ENCODE measurements at places on chromosomes 2 and 18. TPM values are rescaled to one million over a fixed set of nuclear protein-coding genes. Genes with fewer than 3 reads are reported as not detected.
A peak's percentile ranks its signal among the peaks of the same experiment; 100 is the strongest.

- no peak overlapping the region for H3K27ac ChIP-seq
- H3K4me3 ChIP-seq, result no peak overlapping the region
- no peaks in the 10 kb centered on the region for H3K27me3 ChIP-seq
- no peaks in the 10 kb centered on the region for H3K36me3 ChIP-seq
- H3K4me1 ChIP-seq, result no peaks in the 10 kb centered on the region
Measured at GRCh38 chr18:52678034-52678433, 338.0 kb downstream of the DCC start.

DNA sequence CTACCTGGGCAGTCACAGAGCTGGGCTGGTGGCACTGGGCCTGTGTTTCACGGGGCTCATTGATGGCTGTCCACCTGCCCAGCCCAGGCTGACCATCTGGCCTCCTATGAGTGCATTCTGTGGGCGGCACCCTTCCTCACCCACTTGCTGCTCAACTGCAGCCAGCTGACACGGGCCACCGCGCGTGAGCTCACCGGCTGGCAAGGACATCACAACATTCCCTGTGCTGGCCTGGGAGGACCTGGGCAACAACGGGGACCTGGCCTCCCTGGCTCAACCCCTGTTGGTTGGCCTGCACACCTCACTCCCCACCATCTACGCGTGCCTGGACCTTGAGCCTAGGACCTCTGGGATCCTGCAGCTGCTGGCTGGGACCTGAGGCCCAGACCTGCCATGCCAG, 98.2 kb upstream of the DTNA start:
- no peaks in the 10 kb centered on the region for H3K36me3 ChIP-seq
- DNase-seq, result no peak

Gene SNRNP27
- total RNA-seq, result 57.9 TPM

Gene STK16
- 34.4 TPM for total RNA-seq

DNA sequence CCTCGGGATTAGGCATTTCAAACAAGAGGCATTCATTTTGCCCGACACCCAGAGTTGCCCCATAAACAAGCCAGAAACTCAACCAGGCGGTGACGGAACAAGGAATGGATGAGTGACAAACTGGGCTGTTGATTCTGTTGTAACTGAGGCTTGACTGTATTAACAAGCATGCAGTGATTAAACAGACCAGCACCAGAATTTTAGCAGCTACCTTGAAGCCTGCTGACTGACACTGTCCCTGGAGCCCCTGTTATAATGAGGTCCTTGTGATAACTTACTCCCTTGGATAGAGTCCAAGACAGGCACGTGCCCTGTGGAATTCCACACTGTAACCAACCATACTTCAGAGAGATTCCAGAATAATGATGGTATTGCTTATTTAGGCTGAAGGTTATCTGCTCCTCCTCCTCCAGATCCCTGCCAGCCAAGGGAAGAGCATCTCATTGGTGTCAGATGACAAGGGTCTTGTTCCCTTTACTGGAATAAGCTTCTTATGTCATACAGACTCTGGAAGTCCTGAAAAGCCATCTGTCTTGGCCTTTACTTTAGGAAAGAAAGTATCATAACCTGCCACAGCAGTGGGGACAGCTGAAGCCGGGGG, 97.1 kb upstream of the RMDN2 start:
- no peaks in the 10 kb centered on the region for H3K27me3 ChIP-seq
- H3K36me3 ChIP-seq, result no peaks in the 10 kb centered on the region
- no peak overlapping the region for H3K4me3 ChIP-seq
- peaks cover 15% of the 10 kb centered on the region for H3K4me1 ChIP-seq

- no peak overlapping the region for H3K27ac ChIP-seq
- DNase-seq, result no peak
- H3K27me3 ChIP-seq, result no peaks in the 10 kb centered on the region
- H3K4me3 ChIP-seq, result no peak overlapping the region
Measured at GRCh38 chr2:18845854-18846445, 256.6 kb upstream of the NT5C1B start.

DNA sequence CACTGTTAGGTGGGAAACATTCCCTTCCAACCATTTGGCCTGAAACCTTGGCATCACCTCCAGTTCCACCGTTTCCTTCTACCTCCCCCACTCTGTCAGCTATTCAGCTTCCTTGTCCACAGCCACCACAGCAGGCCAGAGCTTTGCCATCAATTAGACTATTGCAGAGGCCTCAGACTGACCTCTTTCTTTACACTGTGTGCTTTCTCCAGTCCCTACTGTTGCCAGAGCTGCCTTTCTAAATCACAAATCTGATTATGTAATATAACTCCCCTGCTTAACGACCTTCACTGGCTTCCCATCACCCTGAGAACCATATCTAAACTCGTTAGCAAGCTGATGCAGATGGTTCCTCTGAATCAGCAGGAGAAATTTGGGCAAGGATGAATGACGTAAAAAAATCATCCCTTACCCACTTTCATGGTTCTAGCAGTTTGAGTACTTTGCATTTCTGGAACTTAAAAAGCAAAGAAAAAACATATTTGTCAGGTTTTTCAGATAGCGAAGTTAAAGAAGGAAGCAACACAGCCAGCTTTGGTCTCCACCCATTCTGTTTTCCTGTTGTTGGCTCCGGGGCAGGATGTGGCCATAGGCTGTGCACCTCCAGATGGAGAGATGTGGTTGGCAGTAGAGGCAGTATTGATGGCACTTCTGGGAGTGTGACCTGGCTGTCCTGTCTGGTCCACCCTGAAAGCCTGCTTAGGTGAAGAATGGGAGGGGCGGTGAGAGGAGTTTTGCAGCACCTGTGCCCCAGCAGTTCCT, 422.1 kb downstream of the PARD3B start:
- H3K4me3 ChIP-seq, result no peak overlapping the region
- peaks cover 3% of the 10 kb centered on the region for H3K36me3 ChIP-seq
- H3K27ac ChIP-seq, result peak overlapping the region; percentile 53

DNA sequence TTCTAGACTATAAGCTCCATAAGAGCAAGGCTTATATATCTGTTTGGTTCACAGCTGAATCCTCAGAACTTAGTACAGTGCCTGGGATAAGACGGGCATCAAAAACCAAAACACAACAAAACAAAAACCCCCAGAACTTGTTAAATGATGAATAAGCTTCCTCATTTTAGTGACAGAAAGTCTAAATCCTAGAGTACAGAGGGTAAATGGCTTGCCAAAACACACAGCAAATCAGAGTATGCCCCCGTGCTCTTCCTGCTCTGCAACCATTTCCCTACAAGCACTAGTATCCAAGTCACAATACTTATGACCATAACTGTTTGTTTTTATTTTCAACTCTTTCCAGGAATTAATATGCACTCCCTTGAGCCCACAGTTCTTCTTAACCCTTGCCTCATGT, 10.1 kb downstream of the ZNF521 start:
- H3K4me3 ChIP-seq, result no peak overlapping the region
- H3K36me3 ChIP-seq, result no peaks in the 10 kb centered on the region
- peaks cover 24% of the 10 kb centered on the region for H3K27me3 ChIP-seq
- no peaks in the 10 kb centered on the region for H3K4me1 ChIP-seq
- no peak for DNase-seq
- H3K27ac ChIP-seq, result no peak overlapping the region

DNA sequence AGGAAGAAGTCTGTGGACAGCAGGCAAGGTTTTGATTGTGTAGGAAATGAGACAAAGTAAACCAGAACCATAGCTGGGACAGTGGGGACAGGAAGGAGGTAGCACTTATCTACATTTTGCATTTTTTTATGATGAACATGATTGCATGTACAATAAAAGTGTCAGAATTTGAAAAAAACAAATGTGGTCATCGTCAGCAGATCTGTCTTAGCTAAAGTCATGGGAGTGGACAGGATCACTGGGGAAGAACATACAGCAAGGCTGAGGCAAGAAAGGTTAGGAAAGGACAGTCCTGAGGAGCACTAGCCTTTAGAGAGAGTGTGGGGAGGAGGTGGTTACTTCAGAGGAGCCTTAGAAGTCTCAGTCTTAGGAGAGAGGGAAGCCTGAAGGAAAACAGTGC, 35.1 kb upstream of the SLC14A2 start:
- H3K4me1 ChIP-seq, result no peaks in the 10 kb centered on the region
- peaks cover 5% of the 10 kb centered on the region for H3K27me3 ChIP-seq
- no peaks in the 10 kb centered on the region for H3K36me3 ChIP-seq
- no peak for DNase-seq

Gene DSG2
- 0.43 TPM for total RNA-seq

DNA sequence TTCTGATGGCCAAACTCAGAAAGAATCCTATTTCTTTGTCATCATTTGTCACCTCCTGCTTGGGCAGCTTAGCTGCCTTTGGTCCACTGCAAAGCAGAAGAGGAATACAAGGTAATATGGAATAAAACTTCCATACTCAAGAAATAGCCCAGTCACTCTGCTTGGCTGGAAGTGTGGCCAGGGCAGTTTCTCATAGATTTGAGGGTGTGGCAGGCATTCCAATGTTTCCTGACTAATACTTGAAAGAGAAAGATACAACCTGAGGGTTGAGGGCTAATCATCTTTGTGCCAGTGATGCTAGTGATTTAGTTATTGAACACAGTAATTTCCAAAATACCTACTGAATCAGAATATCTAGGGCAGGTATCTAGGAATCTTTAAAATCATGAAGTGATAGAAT, 83.1 kb downstream of the FAM161A start:
- no peak for DNase-seq
- H3K27ac ChIP-seq, result no peak overlapping the region
- no peaks in the 10 kb centered on the region for H3K36me3 ChIP-seq

- peaks cover 2% of the 10 kb centered on the region for H3K27me3 ChIP-seq
- no peak overlapping the region for H3K27ac ChIP-seq
- DNase-seq, result no peak
- no peaks in the 10 kb centered on the region for H3K4me1 ChIP-seq
- no peak overlapping the region for H3K4me3 ChIP-seq
Measured at GRCh38 chr2:168999668-169000213, 31.4 kb downstream of the ABCB11 start.

Gene MYL1
- not detected for total RNA-seq

DNA sequence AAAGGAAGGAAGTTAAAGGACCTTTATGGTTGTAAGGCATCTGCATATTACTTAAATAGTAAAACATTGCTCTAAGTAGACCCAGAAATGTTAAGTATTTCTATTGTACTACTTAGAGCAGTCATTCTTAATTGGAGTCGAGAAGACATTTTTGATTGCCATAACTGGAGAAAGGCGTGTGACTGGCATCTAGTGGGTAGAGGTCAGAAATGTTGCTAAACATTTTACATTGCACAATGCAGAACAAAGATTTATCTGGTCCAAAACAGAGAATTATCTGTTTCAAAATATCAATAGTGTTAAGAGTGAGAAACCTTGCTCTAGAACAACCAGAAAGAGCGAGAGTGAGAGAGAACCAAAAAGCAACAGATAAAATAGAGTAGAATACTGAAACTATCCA, 23.3 kb upstream of the ROCK1 start:
- no peak overlapping the region for H3K27ac ChIP-seq
- no peaks in the 10 kb centered on the region for H3K36me3 ChIP-seq
- no peaks in the 10 kb centered on the region for H3K27me3 ChIP-seq
- DNase-seq, result peak; percentile 30

DNA sequence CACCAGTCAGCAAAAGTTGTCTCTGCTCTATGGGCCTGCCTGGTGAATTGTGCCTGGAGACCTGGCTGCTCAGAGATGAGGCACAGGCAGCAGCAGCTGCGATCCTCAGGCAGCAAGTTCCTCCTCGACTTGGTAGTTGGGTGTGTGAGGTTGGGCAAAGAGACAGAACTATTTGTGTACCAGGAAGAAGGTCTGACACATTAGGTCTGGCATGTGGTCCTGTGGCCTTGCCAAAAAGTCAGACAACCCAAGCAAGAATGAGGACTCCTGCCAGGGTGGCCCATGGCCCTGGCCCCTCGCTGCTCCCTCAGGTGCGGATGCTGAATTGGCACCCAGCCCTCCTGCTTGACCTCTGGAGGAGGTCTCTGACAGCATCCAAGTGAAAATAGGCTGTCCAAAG, 192.7 kb downstream of the DYSF start:
- no peak overlapping the region for H3K4me3 ChIP-seq
- H3K27ac ChIP-seq, result no peak overlapping the region
- no peaks in the 10 kb centered on the region for H3K36me3 ChIP-seq
- no peaks in the 10 kb centered on the region for H3K4me1 ChIP-seq
- no peak for DNase-seq

Gene HOXD8
- not detected for total RNA-seq

DNA sequence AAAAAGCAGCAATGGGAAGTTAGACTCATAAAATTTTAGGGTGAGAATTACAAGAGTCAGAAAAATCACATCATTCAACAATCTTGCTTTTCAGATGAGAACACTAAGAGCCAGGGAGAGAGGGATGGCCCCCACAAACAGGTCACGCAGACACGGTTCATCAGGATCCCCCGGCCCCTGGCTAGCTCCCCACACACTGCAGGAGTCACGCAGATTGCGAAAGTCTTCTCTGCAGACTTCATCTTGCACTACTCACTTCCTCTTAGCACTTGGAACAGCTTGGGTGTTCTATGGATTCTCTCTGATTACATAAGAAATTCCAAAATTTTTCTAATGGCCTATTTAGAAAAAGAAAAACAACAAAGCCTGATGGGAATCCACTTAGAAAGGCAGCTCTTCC, 21.6 kb upstream of the SULT1C2 start:
- H3K4me3 ChIP-seq, result no peak overlapping the region
- H3K27ac ChIP-seq, result no peak overlapping the region
- H3K36me3 ChIP-seq, result no peaks in the 10 kb centered on the region
- H3K27me3 ChIP-seq, result peaks cover 9% of the 10 kb centered on the region

Gene QPCT
- total RNA-seq, result 0.29 TPM

DNA sequence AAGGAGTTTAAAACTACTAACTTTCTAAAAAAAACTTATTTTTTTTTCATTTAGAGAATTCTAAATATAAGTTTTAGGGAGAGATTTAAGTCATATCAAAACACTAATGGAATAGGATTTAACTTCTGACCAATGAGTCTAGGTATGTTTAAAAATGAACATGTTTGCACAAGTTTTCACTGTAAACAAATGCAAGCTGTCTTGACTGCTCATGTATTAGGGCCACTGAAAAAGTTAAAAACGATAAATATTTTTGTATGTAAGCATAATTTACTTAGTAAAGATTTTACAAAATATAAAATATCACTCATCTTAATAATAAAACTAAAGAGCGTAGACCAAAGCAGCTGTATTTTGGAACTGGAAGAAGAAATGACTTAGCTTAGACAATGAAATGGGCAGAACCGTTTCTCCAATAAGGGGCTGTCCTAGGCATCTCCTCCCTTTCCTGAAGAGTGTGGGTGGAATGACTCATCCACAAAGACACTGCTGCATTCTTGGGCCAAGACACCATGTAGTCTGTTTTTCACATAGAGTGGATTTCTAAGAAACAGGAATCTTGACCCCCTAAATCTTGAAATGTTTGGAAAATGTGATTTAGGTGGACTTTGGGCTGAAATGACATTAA, 118.8 kb downstream of the MEP1B start:
- H3K27ac ChIP-seq, result no peak overlapping the region
- H3K27me3 ChIP-seq, result peaks cover 5% of the 10 kb centered on the region
- no peaks in the 10 kb centered on the region for H3K4me1 ChIP-seq
- H3K4me3 ChIP-seq, result no peak overlapping the region

- H3K4me1 ChIP-seq, result no peaks in the 10 kb centered on the region
- DNase-seq, result no peak
- H3K4me3 ChIP-seq, result no peak overlapping the region
- no peak overlapping the region for H3K27ac ChIP-seq
- H3K27me3 ChIP-seq, result no peaks in the 10 kb centered on the region
Measured at GRCh38 chr2:51919395-51919794, 887.5 kb upstream of the NRXN1 start.

Gene RNF152
- 0.16 TPM for total RNA-seq

- DNase-seq, result no peak
- no peak overlapping the region for H3K27ac ChIP-seq
- H3K27me3 ChIP-seq, result no peaks in the 10 kb centered on the region
- no peaks in the 10 kb centered on the region for H3K4me1 ChIP-seq
- H3K4me3 ChIP-seq, result no peak overlapping the region
- H3K36me3 ChIP-seq, result no peaks in the 10 kb centered on the region
Measured at GRCh38 chr2:179606141-179606540, 255.3 kb downstream of the ZNF385B start.

Data from activated CD8-positive, alpha-beta T cell treated with anti-CD3 and anti-CD28 coated beads for 36 hours (primary cell).